ENCODE measurements at places on chromosomes 2 and 18.

DNA sequence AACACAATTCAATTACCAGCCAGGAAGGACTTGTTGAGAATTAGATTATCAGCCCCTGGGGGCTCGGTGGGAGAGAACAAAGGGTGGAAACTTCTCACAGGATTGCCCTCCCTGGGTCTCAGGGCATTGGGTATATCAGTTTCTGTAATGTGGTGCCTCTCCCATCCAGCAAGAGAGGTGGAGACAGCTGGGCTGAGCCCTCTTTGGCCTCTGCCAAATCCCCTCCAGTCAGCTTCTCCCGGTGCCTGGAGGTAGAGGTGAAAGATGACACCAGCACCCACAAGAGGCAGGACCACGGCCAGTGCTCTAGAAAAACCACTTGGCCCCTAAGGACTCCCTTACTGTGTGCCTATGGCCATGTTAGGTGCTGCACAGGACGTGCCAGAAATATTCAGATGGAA is 179.7 kb downstream of the HAUS1 start:
- no peak for DNase-seq

- no peak for DNase-seq
Measured at GRCh38 chr2:70795164-70795995, 4.9 kb upstream of the FIGLA start.

DNA sequence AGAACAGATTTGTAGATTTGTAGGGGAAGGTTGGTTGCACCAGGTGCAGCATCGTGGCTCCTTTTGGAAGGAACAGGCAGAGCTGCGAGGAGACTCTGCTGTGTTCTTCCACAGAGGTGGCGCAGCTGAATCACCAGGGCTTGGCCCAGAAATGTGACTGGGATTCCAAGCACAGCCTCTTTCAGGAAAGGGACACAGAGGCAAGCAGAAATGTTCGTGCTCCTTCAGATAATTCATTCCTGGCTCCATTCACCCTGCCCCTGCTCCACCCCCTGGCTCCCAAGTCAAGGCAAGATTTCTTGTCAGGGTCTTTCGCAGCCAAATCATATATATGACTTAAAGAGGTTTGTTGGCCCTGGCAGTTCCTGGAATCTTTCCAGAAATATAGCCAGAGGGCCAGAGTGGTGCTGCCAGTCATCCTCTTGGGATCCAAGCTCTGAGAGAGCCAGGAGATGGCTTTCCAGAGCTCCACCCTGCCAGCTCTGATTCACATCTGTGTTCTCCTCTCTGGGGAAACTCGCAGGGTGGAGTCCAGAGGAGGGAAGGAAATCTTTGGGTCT is 203.9 kb upstream of the TANK start:
- no peak for DNase-seq

GRCh38 chr2:226772389-226773179 is 27.0 kb downstream of the IRS1 start:
- no peak for DNase-seq

DNA sequence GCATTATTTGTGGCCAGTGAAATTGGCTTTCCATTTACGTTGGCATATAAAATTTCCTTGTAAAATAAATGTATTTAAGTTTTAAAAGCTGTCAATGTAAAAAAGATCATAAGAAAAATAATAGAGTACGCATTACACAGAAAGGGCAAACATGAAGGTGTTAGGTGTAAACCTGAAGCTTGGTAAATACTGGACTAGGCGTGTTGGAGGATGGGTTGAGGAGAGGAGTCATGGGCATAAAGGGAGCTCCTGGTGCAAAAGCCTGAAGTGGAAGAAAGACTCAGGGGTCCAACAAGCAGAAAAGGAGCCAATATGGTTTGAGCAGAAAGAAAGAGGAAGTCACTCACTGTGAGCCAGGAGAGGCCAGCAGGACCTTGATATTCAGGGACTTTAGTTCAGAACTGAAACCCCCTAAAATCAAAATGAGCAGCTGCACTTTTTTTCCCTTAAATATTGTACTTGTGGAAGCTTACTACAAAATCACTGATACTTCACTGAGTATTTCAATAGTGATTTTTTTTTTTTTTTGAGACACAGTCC is 24.4 kb downstream of the SP5 start:
- DNase-seq: no peak

All from cerebellar nuclear complex (tissue), 1 donor.